ENCODE measurements at places on chromosomes 1 and 21. TPM values are rescaled to one million over a fixed set of nuclear protein-coding genes. Genes with fewer than 3 reads are reported as not detected.
A peak's percentile ranks its signal among the peaks of the same experiment; 100 is the strongest.

- no peak for DNase-seq
Measured at GRCh38 chr1:46065405-46065804, 67.0 kb downstream of the PIK3R3 start.

GRCh38 chr1:158527190-158527815 is 26.9 kb downstream of the OR6Y1 start:
- DNase-seq, result no peak

DNA sequence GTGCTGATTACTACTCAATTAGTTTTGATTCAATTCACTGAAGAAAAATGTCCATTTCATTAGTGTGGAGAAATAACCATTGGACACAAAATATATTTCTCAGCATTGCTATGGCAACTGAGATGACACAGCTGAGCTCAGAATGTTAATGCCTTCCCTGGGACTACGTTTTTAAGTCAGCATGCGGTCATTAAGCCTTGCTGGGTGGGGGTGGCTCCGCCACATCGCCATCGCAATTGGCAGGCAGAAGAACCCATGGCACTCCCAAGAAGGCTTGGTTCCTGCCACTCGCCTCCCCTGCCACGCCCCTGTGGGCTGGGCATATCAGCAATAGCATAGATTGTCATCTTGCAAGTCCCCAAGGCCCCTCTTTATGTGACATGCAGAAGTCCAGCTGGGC is 256.7 kb upstream of the CAMK1G start:
- DNase-seq, result no peak

DNA sequence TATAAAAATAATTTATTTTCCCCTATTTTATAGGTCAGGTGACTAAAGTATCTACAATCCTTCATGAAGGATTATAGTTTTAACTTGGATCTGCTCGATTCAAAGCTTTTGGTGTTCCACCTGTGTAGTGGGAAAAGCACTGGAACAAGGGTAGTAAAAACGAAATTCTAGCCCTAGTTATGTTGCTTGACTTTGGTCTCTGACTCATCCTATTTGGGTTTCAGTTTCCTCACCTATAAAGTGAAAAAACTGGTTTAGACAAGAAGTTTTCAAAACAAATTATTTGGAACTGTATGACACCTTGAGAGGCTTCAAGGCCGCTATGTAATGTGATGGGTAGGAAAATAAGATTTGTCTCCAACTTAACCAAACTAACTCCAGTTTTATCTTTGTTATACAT is 505.2 kb upstream of the ZRANB2 start:
- no peak for DNase-seq

- peak; percentile 90 for DNase-seq
Measured at GRCh38 chr21:45975020-45975666, 6.4 kb upstream of the COL6A1 start.

Gene CFHR2
- not detected for total RNA-seq

Data from mesenteric fat pad (tissue), 1 donor.